MV-4-11 (cell line): ENCODE measurements at places on chromosomes 2 and 18.

- DNase-seq: no peak
Observed at GRCh38 chr2:120845277-120845676, 109.6 kb downstream of the GLI2 start.

GRCh38 chr18:75070625-75071483 lies 138.1 kb downstream of the PTGR3 start:
- DNase-seq: peak; percentile 84

GRCh38 chr2:118223511-118223991 lies 135.3 kb downstream of the INSIG2 start:
- no peak for DNase-seq

DNA sequence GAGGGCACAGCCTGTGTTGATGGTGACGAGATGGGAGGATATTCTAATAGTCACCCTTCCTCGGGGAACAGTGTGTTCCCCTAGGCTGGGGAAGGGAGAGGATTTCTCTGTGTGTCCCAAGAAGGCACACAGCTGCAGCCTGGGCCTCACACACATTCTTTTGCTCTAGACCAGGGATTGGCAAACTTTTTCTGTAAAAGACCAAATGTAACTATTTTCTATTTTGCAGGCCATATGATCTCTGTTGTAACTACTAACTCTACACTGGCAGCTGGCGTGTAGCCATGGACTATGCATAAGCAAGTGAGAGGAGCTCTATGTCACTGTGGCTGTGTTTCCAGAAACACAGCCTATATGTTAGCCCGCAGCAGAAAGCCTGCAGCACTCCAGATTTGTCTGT lies 65.8 kb downstream of the ARHGAP28 start:
- DNase-seq: no peak

DNA sequence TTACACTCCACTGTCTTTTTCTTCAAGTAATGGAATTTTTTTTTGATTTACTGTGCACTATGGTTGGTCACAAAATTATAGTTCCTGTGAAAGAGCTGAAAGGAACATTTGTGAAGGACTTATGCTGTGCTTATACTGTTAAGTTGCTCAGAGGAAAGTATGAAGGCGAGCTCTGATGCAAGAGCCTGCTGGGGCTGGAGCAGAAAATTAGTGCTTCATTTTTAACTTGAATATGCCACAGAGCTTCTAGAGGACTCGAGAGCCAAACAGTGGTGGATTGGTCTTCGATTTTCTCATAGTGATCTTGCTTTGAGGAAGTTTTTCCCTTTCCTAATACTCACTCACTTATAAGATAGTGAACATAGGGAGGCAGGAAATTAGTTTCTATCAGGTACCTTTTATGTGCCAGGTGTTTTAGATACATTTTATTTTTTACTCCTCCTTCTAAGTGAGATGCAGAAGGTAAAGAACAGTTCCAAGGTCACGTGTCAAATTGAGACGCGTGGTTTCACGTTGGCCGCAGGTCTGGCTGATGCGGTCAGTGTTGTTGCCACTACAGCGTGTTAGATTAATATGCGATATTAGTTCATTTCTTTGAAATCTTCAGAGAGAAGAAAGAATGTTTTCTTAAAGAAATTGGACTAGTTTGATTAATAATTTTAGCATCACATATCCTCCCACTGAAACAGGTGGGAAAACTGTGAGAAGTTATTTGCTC lies 20.2 kb downstream of the GATA6 start:
- no peak for DNase-seq

DNA sequence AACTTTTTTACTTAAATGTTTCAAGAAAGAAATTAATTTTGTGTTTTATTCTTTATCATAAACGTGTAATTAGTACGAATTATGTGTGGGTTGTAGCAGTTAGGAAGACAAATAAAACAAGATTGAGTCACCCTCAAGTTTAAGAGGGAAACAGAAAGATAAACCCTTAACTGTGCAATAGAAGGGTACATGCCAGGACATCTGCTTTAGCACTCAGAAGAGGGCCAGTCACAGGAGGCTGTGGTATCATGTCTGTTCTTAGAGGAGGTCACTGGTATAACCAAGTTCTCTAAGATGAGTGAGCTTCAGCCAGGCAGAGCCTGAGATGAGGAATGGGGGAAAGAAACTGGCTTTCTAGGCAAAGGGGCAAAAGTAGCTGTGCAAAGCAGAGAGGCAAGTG lies 42.4 kb upstream of the GRHL1 start:
- DNase-seq: no peak

- DNase-seq: no peak
Observed at GRCh38 chr2:113085542-113085941, 17.8 kb downstream of the IL1F10 start.

DNA sequence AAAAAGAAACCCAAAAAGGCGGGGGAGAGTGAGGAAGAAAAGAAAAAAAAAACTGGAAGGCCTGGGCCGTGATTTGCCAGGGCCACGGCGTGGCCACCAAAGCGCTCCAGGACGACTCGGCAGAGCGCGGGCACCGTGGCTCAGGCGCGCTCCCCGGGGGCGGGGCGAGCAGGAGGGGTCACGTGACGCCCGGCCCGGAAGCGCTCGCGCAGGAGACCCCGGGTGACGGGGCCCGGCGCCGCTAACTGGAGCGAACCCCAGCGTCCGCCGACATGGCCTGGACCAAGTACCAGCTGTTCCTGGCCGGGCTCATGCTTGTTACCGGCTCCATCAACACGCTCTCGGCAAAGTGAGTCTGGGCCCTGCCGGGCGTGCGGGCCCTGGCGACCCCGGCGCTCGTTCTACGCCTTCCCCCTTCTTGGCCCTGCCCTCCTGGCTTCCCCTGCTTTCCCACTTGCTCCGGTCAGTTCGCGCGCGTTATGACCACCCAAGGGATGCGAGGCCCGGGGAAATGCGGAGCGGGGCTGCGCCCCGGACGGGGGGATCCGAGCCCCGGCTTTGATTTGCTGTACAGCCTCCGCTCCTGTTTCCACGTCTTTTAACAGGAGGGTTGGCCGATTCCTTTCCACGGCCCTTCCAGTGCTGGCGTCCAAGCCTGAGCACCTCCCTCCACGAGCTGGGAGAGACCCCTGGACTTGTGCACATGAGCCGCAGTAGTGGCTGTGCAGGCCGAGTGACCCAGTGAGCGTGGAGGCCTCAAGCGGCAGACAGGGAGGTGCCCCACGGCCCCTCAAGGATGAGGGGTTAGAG lies at the start of gene SLC35F6:
Gene SLC35F6 (plus strand): TSS at position 207 of the 810 bp plus-strand sequence. CDS start 66 bp downstream, at position 273.
- DNase-seq: peak; percentile 52

- no peak for DNase-seq
Observed at GRCh38 chr2:146869328-146869727, 975.5 kb upstream of the ACVR2A start.

DNA sequence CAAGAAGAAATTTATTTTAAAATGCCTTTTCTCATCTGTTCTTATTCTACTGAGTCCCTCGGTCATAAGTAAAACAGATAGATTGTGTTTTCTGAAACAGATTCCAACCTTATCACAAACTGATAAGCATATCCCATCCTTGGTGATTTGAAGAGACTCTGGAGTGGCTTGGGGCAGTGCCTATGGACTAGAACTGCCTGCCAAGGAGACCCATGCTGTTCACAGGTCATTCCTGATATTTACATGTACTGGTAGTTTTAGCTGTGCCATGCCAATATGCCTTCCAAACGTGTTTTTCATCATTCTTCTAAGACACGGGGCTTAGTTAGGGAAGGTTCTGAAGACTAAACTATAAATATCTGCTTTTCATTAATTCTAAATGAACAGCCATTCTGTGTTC lies 11.4 kb upstream of the COL6A3 start:
- DNase-seq: no peak

DNA sequence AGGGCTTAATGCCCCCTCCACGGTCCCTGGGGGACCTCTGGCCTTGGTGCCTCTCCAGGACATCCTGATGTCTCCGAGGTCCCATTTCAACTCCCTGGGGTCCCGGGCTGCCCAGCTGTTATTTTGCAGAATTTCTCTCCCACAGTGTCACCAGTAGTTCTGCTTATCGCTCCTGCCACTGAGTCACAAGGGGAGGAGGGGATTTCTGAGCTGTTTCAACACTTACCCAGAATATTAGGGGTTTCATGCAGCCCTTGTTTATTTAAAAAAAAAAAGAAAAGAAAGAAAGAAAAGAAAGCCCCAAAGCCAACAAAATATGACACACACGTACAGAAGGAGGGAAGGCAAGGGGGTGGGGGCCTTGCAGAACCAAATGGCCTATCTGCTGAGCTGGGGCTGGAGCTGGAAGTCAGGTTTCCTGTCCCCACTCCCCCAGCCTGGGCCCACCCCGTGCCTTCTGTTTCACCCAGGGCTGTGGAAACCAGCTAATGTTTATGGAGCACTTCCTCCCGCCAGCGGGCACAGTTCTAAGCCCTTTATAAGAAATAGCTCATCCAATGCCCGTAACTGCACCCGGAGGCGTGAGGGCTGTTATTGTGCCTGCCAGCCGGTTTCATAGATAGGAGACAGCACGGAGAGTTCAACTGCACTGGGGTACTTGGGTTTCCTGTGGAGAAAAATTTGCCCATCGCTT lies 8.4 kb upstream of the ARID5A start:
- peak; percentile 64 for DNase-seq

DNA sequence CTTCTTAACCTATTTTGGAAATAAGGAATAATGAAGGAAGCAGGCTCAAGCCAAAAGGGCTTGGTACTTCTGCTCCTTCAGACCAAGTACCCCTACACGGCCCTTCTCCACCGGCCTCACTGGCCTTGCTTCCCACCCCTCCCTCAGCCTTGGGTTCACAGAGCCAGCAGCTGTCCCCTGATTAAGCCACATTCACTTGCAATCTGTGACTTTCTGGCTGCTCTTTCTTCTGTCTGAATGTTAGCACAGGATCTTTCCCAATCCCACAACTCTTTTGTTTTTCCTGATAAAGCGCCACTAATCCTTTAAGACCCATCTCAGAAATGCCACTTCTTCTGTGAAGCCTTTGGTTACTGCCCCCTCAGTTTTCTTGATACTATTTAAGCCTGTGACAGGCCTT lies 52.4 kb downstream of the REEP1 start:
- DNase-seq: no peak

DNA sequence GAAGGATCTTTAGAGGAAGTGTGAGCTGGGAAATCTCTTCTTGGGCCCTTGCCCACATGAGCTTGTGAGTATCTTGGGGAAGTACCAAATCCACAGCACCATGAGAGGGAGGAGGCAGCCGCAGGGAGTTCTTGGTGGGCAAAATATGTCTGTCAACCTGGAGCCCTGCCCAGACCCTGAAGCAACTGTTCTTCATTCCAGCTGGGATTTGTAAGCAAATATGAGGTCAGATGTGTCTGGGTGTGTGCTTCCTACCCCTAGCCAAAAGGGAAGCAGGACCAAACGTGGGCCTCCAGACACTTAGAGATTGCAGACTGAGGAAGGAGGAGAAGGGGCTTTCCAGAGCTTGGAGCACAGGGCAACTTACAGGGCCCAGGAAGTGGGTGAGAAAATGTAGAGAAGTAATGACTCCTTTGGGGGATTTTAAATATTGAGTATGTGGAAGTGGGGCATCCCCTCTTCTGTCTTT lies 41.9 kb downstream of the TMEM247 start:
- DNase-seq: peak; percentile 67

GRCh38 chr2:8300216-8300615 lies 381.6 kb upstream of the ID2 start:
- peak; percentile 12 for DNase-seq

DNA sequence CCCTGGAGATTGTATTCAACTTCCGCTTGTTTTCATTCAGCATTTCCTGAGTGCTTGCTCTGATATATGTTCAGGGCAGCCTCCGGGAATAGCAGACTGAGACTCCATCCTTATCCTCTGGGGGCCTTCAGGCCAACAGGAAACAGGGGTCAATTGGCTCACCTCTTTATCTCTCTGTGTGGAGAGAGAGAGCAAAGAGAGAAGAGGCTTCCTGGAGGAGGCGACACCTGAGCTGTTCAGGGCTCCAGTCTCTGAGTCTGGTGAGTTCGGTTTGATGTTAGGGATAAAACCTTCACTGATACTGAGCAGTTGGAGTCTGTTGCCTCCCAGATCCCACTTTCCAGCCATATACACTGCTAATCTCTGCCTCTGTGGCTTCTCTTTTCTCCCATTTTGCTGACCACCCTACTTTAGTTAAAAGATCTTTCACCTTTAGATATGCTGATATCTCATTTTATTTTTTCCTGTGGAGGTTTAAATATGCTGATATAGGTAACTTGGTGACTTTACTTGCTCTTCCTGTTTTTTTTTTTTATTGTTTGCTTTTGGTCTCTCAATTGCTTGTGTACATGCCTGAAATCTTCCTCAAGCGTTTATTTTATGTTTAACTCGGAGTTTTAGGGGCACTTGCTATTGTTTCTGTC lies 56.9 kb downstream of the KCNS3 start:
- no peak for DNase-seq

DNA sequence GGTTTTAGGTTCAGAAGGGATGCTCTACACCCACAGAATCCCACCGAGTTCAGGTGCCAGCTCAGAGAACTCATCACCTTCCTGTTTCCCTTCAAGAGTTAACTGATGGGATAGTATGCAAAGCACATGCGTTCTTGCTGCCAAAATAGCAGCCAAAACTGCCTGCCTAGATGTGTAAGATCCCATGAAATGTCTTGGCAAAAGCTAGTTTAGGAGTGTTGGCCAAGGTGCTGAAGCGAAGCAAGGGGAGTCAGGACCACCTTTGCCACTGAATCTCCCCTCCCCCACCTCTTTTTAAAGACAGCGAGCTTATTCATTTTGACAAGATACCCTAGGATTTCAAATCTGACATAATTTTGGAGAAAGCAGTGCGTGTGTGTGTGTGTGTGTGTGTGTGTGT lies 2.1 kb downstream of the DOCK10 start:
- no peak for DNase-seq

- peak; percentile 37 for DNase-seq
Observed at GRCh38 chr2:41618754-41619153, 429.1 kb upstream of the PKDCC start.

DNA sequence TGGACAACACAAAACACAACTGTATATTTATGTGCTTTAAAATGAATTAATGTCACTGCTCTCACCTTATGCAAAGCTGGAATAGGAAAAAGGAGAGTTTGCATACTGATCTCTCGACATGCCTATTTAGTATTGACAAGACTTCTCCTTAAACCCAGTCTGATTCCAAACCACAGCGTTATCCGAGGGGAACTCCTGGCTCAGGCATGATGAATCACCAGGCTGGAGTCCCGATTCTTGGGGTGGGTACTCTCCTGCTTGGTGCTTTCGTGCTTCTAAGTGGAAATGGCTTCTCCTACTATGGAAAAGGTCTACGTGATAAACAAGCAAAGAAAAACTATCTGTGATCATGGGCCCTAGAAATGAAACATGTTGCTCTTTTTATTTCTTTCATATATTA lies 88.9 kb upstream of the SLC35G4 start:
- DNase-seq: no peak

GRCh38 chr18:11955239-11956029 lies 25.9 kb upstream of the IMPA2 start:
- DNase-seq: peak; percentile 81

- DNase-seq: no peak
Observed at GRCh38 chr2:135862718-135863117, 13.5 kb downstream of the MCM6 start.

- no peak for DNase-seq
Observed at GRCh38 chr2:197359859-197360258, 49.3 kb upstream of the ANKRD44 start.

GRCh38 chr18:657311-658000 lies at the start of gene TYMS:
TYMS (plus strand) TSS chr18:657653; CDS start chr18:657743, 90 bp downstream.
- DNase-seq: peak; percentile 41
